ENCODE measurements at places on chromosomes 7 and 10.

GRCh38 chr10:62073429-62073828, 171.9 kb downstream of the ARID5B start:
- no peak for DNase-seq

- no peak for DNase-seq
Observed at GRCh38 chr10:96376483-96376882, 17.7 kb upstream of the OPALIN start.

GRCh38 chr10:59695637-59696036, 14.0 kb downstream of the SLC16A9 start:
- no peak for DNase-seq

DNA sequence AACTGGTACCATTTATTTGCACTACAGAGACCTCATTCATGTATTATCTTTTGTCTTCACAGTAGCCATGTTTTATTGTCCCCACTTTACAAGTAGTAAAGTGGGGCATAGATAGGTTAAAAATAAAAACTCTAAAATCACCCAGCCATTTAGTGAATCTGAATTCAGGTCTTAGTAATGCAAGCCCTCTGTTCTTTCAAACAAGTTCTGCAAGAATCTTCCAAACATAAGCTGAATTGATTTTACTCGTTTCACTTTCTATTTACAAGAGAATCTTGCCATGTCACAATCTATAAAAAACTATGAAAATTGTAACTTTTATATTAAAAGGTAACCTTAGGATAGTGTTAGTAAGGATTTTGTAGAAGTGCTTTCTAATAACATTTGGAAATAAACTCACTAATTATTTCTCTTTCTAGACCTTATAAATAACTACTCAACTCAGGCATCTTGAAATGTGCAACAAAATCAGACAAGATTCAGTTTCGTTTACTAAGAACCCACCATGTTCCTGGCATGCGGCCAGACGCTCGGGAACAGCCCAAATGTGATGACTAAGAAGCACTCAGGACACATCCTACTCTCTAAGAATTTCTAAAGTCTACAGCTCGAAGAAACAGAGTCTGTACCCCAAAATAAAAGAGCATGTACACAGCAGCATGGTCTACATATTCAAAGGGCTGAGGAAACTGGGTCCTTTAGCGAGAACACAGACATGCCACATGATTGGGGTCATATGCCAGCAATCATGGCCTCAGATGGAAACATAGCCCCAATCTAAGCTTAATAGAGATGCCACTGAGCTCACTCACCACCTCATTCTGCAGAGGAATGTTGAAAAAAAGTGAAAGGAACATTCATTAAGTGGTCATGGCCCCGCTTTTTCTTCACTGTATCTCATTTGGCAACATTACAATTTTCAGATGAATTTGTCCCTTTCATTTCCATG, 167.6 kb downstream of the AMPH start:
- DNase-seq = no peak

DNA sequence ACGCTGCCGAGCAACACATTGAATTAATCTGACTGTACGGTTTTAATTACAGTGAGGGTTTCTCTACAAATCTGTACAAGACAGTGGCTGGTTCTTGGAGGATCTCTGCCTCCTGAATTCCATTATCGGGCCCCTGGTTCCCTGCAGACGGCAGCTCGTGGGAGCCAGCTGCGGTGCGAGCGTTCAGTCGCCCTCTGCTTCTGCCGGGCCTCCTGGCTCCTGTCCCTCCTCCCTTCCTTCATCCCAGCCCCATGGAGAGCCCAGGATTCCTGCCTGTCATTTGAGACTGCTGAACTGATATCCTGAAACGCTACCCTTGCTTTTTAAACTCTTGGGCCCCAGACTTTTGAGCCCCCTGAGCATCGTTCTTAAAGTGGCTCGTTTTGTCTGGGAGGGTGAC, 6.6 kb upstream of the DLX6 start:
- no peak for DNase-seq

DNA sequence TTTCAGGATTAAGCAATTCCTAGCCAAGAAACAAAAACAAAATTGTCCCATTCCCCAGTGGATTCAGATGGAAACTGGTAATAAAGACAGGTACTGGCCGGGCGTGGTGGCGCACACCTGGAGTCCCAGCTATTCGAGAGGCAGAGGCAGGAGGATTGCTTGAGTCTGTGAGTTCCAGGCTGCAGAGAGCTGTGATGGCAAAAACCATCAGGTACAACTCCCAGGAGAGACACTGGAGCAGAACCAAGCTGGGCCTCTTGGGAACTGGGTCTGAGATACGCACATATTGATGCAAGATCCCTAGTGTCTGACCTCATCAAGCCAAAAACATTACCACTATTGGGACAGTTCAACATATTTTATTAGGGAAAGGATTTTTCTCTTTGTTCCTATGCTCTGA, 84.0 kb upstream of the ANLN start:
- DNase-seq = no peak

DNA sequence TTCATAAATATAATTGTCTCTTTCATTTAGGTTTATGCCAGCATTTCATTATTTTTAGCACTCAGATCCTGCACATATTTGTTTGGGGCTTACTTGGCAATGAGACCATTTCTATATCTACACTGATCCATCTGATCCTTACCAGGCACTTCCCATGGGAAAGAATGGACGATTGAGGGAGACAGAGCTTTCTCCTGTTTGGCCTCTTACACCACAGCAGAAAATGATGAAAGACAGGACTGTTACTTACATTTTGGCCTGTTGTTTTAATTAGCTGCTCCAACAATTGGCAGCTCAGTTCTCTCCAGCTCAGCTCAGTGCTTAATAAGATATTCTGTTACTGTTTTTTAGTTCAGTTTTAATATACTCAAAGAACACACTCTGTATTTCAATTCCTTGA, 77.6 kb upstream of the RSU1 start:
- DNase-seq = no peak

GRCh38 chr7:50358041-50358705, 53.7 kb downstream of the IKZF1 start:
- DNase-seq = no peak

- DNase-seq = no peak
Observed at GRCh38 chr10:119225083-119225658, 17.8 kb downstream of the GRK5 start.

DNA sequence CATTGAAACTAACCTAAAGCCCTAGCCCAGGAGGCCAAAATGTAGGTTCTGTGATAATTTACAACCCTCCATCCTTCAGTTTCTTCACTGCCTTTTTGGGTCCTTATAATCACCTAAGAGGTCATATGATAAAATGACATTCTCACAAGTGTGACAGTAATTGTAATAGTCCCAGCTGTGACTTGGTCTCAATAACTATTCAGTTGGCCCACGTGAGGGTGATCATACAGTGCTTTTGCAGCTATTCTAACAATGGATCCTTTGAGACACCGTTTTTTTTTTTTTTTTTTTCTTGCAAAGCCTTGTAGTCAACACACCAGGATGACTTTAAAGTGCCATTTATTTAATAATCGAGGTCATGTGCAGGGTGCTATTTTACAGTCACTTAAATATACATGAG, 760.0 kb downstream of the PHTF2 start:
- no peak for DNase-seq

GRCh38 chr10:90197766-90198165, 496.4 kb downstream of the KIF20B start:
- no peak for DNase-seq

- no peak for DNase-seq
Observed at GRCh38 chr7:82018226-82018625, 248.4 kb upstream of the HGF start.

GRCh38 chr10:60629332-60629731, 148.9 kb upstream of the CDK1 start:
- no peak for DNase-seq

DNA sequence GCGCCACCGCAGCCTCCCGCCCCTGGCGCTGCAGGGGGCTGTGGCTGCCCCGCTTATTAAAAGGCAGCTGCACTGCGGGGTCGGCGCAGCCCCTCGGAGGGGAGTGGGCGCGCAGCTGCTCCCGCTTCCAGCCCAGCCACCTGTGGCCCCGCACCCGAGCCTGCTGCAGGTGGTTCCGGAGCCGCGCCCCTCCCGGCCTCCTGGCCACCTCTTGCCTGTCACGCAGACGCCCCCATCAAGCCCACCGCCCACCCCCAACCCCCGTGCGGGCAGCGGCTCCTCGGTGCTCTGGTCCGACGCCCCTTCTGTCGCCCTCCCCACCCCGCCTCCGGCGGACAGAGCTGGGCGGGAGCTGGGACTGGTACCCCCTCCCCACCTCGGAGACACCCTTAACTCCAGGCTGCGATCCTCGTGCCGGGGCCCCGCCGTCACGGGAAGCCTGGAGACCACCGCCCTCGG, 549 bp downstream of the CALY start:
- no peak for DNase-seq
